ENCODE measurements at places on chromosomes 12 and 14.

- no peak for DNase-seq
Measured at GRCh38 chr14:100532906-100533655, 54.1 kb downstream of the BEGAIN start.

DNA sequence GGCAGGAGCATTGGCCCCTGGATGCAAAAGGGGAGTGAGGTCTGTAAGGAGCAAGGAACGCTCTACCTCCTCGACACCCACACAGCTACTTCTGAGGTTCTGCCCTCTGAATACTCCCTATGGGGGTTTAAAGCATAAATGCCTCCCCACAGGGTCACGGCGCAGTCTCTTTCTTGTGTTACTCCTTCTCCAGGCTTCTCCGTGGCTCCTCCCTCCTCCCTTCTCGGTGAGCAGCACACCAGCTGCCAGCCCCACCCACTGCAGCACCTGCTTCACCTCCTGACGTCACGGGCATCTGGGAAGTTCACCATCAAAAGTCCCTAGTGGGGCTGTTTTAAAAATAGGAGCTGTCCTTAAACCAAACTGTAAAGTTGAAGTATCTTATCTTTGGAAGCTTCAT lies 67.3 kb downstream of the SPTB start:
- no peak for DNase-seq

DNA sequence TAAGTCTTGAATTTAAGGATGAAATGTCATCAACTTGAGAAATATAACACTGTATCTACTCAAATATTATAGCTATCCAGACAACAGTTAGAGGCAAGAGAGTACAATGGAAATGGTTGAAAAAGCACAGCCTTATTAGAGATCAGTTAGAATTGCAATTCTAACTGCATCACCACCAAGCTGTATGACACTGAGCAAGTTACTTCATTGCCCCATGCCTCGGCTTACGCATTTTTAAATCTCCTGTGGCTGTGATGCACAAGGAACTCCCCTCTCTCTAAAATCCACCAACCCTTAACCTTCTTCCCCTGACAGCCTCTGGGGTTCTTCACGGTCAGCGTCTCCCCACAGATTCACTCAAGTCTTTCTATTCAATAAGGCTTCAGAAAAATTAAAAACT lies 75.1 kb downstream of the MED13L start:
- DNase-seq: no peak

DNA sequence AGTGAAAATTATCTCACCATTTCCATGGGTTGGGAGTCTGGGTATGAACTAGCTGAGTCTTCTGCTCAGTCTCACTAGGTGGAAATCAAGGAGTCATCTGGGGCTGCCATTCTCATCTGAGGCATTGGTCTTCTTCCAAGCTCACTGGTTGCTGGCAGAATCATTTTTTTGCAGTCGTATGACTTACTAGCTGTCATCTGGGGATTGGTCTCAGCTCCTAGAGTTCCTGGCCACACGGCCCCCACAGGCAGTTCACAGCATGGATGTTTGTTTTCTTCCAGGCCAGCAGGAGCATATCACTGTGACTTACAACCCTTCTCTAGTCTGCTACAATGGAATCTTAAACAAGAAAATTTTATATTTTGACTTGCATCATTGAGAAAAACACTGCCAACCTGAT lies 18.6 kb upstream of the OR10AD1 start:
- no peak for DNase-seq

GRCh38 chr12:102232446-102232845 lies 34.8 kb upstream of the PMCH start:
- no peak for DNase-seq

DNA sequence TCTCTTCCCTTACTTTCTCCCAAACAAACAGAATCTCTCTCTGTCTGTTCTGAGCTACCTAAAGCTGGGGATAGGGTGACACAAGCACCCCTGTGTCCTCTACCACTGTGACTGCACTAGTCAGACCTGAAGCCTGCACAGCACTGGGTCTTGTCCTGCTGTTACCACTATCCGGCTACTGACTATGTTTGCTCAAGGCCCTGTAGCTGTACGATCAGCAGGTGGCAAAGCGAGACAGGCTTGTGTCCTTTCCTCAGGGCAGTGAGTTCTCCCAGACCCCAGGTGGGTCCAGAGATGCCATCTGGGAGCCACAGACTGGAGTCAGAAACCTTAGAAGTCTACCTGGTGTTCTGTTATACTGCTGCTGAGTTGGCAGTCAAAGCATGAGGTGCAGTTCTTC lies 116.4 kb downstream of the NUBPL start:
- DNase-seq: no peak

DNA sequence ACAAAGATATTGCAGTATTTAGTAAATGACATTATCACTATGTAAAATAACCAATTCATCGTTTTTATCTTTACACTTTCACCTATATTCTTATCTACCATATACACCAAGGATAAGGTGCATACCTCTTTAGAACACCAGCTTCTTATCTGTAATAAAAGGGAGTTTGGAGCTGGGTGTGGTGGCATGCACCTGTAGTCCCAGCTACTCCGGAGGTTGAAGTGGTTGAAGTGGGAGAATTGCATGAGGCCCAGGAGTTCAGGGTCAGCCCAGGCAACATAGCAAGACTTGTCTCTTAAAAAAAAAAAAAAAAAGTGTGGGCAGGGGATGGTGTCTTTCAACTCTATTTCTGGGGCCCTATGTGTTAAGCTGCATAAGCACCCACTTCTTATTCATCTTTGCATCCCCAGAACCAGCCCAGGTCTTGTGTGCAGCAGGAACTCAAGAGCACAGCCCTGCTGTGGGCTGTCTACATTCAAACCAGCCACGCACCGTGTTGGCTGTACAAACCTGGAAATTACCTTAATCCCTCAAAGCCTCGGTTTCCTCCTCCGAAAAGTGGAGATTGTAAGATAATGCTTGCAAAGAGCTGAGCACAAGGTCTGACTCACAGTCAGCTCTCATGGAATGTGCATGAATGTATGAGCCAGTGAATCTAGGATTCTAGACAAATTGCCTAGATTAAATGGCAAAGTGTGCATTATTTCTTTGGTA lies 256.6 kb upstream of the FOXN3 start:
- peak; percentile 9 for DNase-seq

- no peak for DNase-seq
Measured at GRCh38 chr12:42410340-42410739, 84.4 kb downstream of the PPHLN1 start.

DNA sequence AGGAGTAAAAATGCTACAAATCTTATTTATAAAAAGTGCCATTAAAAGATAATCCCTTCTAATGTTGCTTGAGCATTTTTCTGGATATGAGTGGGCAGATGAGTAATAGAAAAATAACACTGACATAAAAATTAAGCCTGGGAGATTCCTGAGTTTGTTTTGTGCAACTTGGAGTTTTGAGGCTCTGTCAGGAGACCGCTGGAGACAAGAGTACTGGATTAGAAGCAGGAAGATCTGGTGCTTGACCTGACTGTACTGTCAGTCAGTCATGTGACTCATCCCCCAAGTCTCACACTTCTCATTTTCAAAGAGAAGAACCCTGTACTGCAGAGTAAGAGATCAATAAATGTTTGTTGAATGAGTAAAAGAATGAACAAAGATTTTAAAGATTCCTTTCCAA lies 29.4 kb downstream of the ANO4 start:
- no peak for DNase-seq

- no peak for DNase-seq
Measured at GRCh38 chr12:132632521-132633228, 14.1 kb downstream of the P2RX2 start.

- DNase-seq: no peak
Measured at GRCh38 chr12:109793411-109793810, 39.8 kb downstream of the TRPV4 start.

DNA sequence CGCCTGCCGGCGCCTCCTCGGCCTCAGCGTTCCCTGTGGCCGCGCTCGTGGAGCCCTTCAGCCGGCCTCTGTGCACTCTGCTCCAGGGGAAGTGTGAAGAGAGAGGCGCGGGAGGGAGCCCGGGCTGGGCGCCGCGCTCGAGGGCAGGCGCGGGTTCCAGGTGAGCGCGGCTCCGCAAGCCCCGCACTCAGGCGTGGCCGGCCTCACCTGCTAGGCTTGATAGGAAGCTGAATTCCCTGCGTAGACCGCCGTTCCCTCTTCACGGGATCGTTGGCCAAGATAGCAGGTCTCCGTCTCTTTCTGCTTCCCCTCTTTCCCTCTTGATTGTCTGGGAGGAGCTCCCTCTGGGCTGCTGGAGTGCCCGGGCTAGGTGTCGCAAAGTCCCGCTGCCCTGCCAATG lies 89.7 kb downstream of the ASCL4 start:
- DNase-seq: no peak

DNA sequence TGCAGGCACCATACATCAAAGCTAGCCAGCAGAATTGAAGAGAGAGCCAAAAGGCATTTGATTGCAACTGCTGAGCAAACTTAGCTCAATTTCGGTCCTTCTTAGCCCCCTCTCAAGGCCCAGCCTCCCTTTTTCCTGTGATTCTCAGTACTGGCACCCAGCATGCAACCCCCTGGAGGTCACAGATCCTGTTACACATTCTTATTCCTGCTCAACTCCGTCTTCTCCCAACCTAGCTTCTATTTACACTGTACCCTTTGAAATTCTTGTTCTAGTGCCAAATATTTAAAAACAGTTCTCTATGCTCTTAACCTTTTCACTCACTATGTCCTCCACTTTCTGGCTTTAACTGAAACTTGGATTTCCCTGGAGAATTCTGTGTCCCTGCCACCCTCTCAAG lies 131.3 kb upstream of the CPSF6 start:
- DNase-seq: no peak

DNA sequence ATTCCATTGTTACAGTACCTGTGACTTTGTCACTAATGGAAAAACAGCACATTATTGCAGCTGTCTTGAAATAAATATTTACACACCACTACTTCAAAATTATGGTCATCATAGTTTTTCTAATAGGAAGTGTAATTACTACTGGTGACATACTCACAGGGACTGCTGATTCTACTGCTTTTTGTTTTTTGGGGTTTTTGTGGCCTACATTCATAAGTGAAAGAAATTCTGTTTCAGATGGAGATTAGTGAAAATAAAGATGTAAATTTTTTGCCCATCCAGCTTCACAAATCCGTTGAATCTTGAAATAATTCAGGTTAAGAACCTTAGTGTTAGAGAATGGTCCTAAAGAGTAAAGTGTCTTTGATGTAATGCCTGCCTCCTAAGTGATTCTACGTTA lies 17.5 kb downstream of the KNTC1 start:
- DNase-seq: no peak

DNA sequence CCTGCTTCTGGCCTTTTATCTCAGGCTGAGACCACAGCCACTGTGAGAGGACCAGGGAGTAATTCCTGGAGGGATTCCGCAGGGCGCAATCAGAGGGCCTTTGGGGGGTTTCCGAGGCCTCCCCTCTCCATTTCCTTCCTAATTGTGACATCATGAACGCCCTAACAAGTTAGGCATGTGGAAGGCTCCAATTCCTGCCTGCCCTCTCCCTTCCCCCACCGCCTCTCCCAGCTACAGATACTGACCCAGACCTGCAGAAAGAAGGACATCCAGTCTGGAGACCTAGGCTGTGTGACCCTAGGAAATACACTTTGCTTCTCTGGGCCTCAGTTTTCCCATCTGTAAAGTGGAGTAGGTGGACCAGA lies 637.9 kb downstream of the MED13L start:
- DNase-seq: no peak

DNA sequence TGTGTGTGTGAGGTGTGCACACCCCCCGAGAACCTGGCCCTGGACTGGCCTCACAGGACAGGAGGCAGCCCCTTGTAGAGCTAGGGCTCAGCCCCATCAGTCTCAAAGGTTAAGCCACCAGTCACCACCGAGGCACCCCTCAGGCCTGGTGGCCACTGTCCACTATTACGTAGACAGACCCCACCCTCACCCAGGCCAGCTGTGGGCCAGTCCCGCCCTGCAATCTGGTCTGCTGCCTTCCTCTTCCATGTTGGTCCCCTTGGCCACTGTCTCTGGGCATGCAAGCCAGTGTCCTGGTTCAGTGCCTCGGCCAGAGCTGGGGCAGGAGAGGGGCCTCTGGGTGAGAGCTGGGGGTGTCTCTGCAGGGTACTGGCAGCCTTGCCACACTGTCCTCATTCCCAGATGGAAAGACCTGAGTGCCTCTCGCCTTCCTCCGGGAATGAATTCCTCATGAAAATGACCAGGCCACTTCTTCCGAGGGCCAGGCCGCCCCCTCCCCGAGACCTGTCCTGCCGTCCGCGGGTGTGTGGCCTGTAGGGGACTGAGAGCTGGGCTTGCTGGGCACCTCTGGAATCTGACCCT lies 897 bp upstream of the TEX22 start:
- DNase-seq: no peak

DNA sequence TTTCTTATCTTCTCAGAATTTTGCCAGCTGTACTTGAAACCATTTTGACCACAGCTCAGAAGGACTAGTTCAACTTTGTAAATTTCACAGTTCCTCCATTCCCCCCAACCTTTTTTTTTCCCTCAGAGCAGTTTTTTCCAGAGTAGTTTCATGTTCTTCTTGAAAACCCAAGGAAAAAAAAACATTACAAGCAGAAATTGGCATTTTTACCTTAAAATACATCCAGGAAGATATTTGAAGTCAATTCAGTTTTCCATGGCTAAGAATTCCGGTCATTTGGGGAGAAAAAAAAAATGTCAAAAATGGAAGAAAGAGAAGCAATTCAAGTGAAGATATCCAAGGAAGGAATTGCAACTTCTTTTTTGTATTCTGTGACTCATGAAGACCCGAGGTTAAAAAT lies 39.5 kb downstream of the SYNE2 start:
- DNase-seq: no peak

- no peak for DNase-seq
Measured at GRCh38 chr14:91714805-91715204, 17.1 kb downstream of the CATSPERB start.

DNA sequence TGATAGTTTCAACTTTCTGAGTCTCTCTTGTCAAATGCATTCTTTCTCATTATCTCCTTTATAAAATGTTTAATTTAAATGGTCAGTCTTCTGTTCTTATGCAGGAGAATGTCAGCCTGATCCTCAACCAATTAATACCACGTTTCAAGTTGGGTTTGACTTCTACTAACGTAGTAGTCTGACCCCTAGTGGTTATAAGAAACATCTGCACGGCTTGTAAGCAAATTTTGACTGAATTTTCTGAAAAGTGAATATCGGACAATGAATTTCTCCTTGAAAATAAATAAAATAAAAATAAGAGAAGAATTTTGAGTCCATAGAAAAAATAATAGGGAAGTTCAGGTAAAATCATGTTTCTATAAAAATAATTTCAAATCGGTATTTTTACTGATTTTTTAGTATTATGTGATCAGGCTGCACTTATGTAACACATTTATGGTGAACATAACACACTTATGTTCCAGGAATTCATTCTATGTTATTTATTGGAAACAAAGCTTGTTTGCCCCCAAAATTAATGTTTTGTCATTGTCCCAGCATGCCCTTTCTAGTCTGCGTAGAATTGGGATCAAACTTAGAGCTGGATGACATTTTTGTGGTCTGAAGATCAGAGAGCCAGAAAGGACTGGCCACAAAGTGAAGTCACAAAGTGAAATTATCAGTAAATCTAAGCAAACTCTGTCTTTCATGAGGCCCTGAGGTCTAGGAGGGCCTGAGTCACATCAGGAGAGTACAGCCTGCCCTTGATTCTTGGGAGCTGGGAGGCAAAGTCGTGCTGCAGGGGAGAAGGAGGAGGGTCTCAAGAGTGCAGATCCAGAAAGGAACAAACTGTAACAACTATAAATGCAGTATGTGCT lies 101.2 kb upstream of the STXBP6 start:
- DNase-seq: peak; percentile 52

GRCh38 chr12:7108003-7108795 lies 815 bp downstream of the C1RL start:
- peak; percentile 63 for DNase-seq

GRCh38 chr14:49849213-49849847 lies 3.3 kb downstream of the NEMF start:
- no peak for DNase-seq

GRCh38 chr14:96863327-96863985 lies 66.3 kb downstream of the VRK1 start:
- DNase-seq: no peak

Measured in amniotic stem cell (primary cell).